ENCODE measurements at places on chromosomes 7 and 10.
A peak's percentile ranks its signal among the peaks of the same experiment; 100 is the strongest.

DNA sequence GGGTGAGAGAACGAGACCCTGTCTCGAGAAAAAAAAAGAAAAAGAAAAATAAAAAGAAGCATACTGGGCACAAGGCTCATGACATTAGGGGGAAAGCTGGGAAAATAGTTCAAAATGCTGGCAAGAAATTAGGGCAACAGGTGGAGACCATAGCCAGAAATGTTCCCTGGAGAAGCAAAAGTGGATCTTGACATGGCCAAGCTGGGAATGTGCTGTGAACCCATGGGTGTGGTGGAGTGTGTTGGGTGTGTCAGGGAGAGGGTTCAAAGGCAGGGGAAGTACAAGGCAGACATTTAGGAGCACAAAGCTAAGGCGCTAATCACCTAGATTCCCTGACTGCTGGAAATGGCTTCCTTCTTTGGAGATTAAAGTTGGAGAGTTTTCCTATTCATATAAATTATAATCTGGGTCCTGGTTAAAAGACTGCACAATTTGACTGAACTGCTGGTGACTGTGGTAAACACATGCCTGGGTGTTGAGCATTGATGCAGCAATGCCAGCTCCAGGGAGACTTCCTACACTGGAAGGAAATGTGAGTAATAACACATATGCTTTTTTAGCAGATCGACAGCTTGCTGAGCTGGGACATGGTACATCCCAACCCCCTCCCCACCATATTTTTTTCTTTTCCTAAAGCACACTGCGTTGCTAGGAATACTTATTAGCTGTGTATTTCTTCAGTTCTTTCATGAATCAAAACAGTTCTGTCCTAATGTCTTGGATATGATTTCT lies 70.1 kb upstream of the ARHGAP21 start:
- no peak for DNase-seq

GRCh38 chr7:42469341-42469740 lies 232.3 kb upstream of the GLI3 start:
- no peak for DNase-seq

- DNase-seq, result no peak
These were observed 185.1 kb downstream of the SEMA3D start for GRCh38 chr7:85001495-85002345.

GRCh38 chr10:11835704-11836103 lies 12.5 kb downstream of the PROSER2 start:
- no peak for DNase-seq

- DNase-seq, result no peak
These were observed 72.4 kb upstream of the LRRC17 start for GRCh38 chr7:102840404-102840803.

- no peak for DNase-seq
These were observed 138.1 kb downstream of the HERPUD2 start for GRCh38 chr7:35556515-35557471.

GRCh38 chr10:45557275-45557905 lies 115.2 kb downstream of the ZFAND4 start:
- DNase-seq, result no peak

DNA sequence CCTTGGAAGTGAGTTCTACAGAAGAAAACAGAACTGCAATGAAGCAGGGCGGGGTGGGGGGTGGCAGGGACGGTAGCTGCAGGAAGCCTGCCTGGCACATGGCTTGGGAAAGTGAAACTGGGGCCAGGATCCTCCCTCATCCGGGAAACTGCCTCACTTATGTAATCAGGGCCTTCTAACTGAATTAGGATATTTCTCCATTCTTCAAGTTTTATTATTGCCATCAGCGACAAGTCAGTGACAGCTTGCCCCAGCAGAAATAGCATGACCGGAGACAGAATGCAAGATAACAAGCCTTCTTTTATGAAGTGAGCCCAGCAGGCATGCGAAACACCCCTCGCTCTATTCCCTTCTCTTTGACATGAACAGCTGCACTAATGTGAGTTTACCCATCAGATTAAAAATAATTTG lies 77.5 kb upstream of the CACUL1 start:
- no peak for DNase-seq

DNA sequence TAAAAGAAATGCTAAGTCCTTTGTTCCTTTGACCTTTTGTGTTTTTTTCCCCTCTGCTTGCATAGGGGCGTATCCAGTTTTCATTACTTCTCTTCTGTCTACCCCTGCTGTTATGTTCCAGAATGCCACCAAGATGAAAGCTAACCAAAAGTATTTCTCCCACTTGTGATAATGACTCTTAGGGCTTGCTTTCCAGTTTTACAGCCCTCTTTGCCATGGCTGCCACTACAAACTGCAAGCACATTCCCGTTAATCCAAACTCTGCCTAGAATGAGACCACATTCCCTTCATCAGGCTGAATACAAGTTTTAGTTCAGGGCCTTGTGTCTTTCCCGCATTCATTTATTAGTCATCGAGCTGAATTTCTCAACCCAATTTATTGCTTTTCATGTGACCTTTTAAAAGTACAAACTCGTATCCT lies 23.6 kb upstream of the CD36 start:
- DNase-seq, result no peak

GRCh38 chr10:74213571-74214162 lies 62.6 kb downstream of the ADK start:
- peak; percentile 9 for DNase-seq

- no peak for DNase-seq
These were observed 232.9 kb upstream of the GRB10 start for GRCh38 chr7:51015581-51015980.

Measured in activated CD8-positive, alpha-beta memory T cell treated with anti-CD3 and anti-CD28 coated beads for 4 hours (primary cell).